ENCODE measurements at places on chromosomes 4 and X.

- DNase-seq: no peak
These were observed 104.7 kb upstream of the KLHL13 start for GRCh38 chrX:118221270-118221669.

GRCh38 chr4:109368661-109369060 is 65.0 kb upstream of the SEC24B start:
- no peak for DNase-seq

- no peak for DNase-seq
These were observed 64.7 kb upstream of the UXT start for GRCh38 chrX:47723689-47724088.

- DNase-seq: no peak
These were observed 54.9 kb upstream of the PDE5A start for GRCh38 chr4:119683518-119683917.
